CD4-positive, alpha-beta T cell treated with Interleukin-12 subunit alpha and Interleukin-12 subunit beta, for 1 hour (primary cell): ENCODE measurements at places on chromosomes 6 and 20.

DNA sequence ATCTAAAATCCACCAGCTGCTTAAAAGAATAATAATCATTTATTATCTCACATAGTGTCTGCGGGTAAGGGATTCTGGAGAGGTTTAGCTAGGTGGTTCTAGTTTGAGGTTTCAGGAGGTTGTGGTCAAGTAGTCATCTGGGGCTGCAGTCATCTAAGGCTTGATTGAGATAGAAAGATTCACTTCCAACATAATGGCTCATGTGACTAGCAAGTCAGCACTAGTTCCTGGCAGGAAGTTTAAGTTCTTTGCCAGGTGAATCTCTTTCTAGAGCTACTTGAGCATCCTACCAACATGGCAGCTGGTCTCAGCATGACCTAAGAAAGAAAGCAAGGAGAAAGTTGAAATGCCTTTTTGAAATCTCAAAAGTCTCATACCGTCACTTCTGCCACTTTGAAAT, 128.8 kb downstream of the EDN1 start:
- DNase-seq: no peak

DNA sequence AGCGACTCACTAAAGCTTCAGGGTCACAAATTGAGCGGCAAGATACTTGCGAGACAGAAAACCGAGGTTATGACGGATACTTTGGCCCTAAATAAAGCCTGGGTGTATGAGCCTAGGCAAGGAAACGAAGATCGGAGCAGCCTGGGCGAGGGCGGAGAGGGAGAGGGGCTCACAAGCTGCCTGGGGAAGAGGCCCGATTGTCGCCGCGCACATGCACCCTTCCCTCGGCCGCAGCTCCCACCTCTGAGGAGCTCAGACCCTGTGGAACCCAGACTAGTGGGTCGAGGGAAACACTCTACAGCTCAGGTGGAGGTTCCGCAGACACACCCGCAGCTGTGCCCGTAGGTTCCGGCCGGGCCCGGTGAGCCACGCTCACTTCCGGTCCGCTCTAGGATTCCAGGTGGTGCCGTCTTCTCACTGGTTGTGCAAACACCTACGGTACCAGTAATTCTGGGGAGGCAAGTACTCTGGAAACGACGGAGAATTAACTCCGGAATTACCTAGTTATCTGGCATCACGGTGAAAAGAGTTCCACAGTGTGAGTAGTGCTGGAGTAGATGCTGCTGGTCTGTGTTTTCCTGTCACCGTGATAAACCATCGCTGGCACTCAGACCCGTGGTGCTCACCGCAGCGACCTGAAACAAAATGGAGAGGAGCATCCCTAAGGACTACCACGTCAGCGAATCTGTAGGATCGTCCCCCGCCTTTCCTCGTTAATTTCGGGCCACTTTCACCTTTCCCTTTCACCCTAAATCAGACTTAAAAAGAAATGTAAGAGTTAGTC, 61.5 kb downstream of the GPX5 start:
- DNase-seq: peak; percentile 50

DNA sequence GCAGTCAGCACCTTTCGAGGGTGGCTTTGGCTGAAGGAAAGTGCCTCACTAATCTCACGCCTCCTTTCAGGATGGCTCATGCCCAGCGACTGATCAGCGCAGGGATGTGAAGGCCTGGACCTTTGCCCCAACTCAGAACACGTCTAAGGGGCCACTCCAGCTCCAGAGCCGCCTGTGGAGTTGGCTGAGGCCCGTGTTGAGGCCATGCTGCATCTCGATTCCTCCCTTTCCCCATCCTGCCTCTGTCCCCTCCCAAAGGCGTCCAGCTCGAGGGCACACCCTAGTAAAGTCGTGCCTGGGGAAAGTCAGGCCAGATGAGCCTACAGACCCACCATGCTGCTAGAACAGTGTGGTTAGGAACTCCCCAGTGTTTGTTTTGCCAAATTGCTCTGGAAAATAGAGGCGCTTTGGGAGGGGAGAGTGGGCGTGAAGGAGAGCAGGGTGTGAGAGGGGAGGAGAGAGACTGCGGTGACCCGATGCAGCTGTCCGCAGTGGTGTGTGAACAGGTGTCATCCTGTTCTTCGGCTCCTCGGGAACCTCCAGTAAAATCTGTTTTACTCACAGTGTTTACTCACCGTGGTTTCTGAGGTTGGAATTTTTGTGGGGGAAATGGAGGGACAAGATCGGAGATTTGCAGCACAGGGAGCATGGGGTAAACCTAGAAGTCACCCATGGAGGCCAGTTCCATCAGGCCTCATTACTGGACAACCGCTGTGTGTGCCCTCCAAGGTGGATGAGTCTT, 85.0 kb upstream of the PMEPA1 start:
- no peak for DNase-seq

- no peak for DNase-seq
Observed at GRCh38 chr6:164929408-164929977, 379.9 kb downstream of the C6orf118 start.

DNA sequence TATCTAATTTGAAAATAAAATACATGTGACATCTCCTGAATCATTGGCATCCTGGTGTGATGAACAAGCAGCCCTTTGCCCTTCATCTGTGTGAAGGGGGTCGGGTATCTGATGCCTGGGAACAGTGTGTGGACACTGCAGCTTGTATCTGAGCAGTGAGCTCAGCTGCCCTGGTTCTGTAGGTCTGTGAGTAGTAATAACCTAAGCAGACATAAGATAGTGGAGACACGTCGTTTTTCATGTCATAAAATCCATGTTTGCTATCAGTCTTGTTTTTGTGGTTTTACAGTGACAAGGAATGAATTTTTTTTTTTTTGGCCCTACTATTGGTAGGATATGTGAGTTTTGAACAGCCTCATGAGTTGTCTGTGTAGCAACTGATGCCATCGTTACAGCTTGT, 133.0 kb downstream of the JARID2 start:
- no peak for DNase-seq

GRCh38 chr6:84685983-84686584, 78.3 kb downstream of the TBX18 start:
- DNase-seq: no peak

DNA sequence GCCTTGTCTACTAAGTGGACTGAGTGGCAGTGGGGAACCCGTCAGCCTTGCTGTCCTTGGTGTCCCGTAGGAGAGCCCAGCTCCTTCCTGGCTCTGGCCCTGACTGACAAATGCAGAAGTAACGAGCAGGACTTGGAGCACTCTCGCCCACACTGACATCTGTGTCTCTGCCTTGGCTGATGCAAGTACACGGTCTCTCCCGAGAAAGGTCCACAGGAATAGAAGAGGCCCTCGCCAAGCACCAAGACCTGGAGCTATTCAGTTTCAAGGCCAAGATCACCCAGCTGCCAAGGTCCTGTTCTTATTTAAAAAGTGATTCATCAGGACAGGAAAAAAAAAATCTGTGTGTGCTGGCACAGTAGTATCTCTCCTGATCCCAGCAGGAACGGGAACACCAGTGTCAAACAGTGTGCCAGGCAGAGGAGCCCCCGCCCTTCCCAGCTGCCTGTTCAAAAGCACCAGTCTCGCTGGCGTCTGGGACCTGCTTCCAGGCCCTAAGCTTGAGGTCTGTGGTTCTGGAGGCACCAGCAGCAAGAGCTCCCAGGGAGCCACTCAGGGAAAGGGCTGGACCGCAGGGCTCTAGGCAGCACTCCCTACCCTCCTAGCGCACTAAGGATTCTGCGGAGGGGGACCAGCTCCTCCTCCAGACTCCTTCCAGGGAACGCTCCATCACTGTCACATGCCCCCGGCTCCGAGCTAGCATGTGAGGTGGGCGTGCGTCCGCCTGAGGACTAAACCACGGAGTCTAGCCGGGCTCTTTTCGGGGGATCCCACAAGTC, 376.9 kb downstream of the RNGTT start:
- no peak for DNase-seq
